ENCODE measurements at places on chromosomes 1 and 21. TPM values are rescaled to one million over a fixed set of nuclear protein-coding genes. Genes with fewer than 3 reads are reported as not detected.

DNA sequence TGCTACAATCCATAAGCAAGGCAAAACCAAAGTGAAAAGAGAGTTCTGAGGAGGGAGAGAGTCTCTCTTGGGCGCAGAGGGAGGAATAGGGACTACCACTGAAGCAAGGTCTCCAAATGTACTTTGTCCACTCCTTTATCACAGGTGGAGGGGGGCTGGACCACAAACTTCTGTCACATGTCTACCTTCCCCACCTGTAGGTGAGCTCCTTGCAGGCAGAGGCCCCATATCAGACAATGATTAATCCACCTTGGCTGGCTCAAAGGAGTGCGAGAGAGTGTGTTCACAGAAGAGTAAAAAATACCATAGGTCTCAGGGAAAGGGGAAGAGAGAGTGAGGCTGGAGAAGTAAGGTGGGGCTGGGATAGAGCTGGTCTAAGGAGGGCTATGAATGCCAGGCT is 4.5 kb downstream of the BEND5 start:
- DNase-seq: no peak

CLCN6 gene
- 12.6 TPM for total RNA-seq

- DNase-seq: no peak
Measured at GRCh38 chr1:158563853-158564252, 6.5 kb downstream of the OR6P1 start.

- peak; percentile 14 for DNase-seq
Measured at GRCh38 chr1:14778898-14779865, 180.7 kb downstream of the KAZN start.
